Chondrocyte (in vitro differentiated cells): ENCODE measurements at places on chromosomes 3 and 15. TPM values are rescaled to one million over a fixed set of nuclear protein-coding genes. Genes with fewer than 3 reads are reported as not detected.

CHRNA3 gene
- total RNA-seq, result 0.29 TPM in 1 of 3 replicates, not detected in the others

SEMA7A gene
- total RNA-seq, result 1.1 to 3.3 TPM (median 2.3 TPM) in 3 replicates

GRCh38 chr3:81308306-81308705 is 453.1 kb downstream of the GBE1 start:
- no peak for DNase-seq

- DNase-seq, result no peak
Observed at GRCh38 chr15:80890341-80891005, 99.1 kb downstream of the MESD start.

DNA sequence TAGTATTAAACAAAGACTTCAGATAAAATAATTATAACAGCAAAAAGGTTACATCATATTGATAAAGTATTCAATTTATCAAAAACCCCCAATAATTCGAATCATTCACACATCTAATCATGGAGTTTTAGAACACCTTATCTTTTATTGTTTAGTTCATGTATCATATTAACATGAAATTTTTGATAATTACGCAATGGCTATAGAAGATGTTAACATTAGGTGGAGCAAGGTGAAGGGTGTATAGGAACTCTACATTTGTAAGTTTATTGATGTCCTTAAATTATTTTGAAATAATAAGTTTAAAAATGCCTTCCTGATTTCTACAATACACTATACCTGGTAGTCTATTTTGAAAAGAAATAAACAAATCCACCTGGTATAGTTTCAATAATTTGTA is 696.5 kb upstream of the BCHE start:
- no peak for DNase-seq

- DNase-seq, result no peak
Observed at GRCh38 chr3:132317229-132317948, at the start of gene ACP3. Gene ACP3, plus strand, starts transcription at chr3:132317407. Its CDS starts 50 bp downstream, at chr3:132317457.

GRCh38 chr15:59736181-59736580 is 47.1 kb upstream of the BNIP2 start:
- no peak for DNase-seq
